Suppressor macrophage (primary cell): ENCODE measurements at places on chromosomes 1 and 21.

DNA sequence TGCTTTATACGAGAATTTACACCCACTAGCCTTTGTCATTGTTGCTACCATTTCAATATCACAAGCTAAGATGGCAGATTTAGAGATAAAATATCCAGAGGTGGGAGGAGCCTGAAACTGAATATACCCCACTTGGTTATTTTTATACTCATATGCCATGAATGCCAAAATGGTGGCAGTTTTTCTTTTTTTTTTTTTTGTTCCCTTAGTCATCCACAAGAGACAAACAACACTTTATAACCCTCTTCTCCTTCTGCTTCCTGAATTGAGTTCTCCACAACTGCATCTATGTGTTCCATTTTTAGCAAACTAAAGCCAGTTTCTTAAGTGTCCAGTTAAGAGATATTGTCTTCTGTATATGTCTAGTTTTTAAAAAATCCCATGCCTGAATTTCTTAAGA lies 558.4 kb downstream of the LMO4 start:
- DNase-seq: no peak

- DNase-seq: no peak
Measured at GRCh38 chr21:44649521-44650100, 3.4 kb downstream of the KRTAP10-11 start.

DNA sequence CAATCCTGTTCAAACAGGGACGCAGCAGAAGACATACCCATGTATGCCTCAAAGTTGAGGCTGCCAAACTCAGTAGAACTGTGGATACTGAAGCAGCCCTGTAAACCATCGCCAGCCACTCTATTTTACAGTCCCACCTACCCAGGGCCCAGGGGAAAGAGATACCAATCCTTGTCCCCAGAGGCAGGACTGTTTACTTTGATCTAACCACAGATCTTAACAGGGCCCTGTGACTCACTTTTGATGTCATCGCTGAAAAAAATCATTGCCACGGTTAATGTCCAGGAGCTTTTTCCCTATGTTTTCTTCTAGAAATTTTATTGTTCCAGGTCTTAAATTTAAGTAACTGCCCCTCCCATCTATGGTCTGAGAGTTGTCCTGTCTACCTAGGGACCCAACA lies 538.4 kb upstream of the NCAM2 start:
- DNase-seq: no peak

DNA sequence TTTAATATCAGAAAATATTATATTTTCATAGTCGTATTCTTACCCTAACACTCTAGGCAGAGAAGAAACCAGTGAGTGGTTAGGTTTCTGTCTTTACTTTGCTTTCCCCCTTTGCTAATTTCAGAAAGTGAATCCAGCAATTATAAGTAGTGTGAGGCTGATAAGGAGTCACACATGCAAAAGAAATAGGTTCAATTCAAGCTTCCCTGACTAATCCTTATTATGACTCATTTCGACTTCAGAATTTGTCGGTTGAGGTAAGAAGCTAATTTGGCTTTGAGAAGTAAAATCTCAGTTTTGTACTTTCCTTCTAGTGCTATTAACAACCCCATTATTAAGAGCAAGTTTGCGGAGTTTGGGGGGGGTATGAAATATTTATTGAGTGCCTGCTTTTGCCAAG lies 22.4 kb downstream of the ESRRG start:
- DNase-seq: no peak

DNA sequence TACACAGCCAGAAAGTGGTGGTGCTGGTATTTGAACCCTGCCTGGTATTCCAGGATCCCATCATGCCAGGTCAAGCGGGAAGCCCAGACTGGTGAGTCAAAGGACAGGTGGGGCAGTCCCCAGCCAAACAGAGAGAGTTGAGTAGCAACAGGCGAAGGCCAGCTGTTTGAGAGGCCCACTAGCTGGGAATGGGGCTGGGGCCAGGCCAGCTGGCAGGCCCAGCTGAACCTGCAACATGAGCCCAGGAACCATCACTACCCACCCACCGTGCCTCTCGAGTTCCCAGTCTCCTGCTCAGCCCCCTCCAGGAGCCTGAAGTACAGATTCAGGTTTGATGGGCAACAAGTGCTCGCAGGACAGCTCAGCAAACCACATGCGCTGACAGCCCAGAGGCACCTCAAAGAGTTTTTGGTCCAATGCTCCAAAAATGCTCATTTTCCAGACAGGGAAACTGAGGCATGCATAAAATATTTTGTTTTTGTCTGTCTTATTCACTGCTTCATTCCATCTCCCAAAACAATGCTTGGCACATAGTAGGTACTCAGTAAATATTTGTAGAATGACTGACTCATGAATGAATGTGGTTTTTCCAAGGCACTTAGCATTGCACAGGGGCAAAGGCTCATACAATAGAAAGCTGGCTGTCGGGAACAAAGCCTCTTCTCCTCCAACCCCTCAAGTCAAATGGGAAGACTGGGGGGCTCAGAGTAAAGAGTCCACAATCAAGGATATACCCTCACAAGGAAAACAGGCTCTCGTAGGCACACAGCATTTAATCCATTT lies 42.5 kb upstream of the CLIC4 start:
- no peak for DNase-seq

DNA sequence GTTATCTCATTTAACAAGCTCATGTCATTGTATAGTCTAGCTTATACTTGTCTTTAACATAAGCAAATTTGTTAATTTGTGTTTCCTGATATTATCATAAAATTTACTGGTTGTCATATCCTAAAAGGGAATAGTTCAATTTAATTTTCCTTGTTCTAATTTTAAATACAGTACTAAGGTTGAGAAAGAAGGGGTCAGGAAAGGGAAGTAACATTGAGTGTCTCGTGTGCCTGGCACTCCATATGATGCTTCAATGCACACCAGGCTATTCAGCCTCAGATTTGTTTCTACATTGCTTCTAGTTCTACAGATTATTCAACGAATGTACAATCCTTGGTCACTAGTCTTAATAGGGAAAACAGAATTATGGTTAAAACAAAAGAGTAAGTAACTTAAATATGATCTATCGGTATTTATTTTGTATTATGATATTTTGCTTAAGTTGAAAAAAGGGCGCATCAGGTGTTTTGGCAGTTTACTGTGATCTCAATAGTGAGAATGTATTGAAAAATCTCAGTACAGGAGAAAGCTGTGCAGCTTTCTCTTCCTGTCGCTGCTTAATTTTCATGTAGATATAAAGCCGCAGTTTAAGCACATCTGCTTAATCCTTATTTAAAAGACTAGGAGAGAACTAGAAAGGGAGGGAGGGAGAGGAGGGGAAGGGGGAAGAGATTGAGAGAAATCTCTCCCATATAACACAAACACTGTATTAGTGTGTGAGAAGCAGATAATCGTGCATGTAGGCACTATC lies 13.0 kb downstream of the PTPRC start:
- DNase-seq: peak; percentile 58

DNA sequence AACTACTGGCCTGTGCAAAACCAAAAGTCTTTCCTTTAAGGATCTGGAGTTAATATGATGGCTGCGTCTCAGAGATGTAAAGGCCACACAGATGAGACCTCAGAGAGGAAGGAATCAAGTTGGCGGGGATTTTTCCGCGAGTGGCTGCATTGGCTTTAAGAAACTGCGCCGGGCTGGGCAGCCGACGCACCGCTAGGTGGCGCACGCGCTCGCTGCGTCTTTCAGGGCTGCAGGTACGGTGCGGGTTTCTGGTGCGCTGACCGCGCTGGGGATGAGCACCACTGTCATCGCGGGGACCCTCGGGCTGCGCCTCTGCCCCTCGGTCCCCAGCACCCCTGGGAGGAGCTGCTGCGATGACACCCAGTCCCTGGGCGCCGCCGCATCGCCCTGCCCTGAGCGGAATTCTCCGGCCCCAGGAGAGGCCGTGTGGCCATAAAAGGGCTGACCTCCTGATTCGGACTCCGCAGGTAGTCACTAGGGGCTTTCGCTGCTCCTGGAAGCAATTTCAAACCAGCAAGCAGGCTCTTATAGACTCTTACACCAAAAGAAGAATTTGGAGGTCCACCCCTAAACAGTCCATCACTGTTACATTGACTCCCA lies 241.0 kb downstream of the KCNJ6 start:
- peak; percentile 71 for DNase-seq

- DNase-seq: no peak
Measured at GRCh38 chr1:200945111-200945510, 50.4 kb downstream of the INAVA start.

DNA sequence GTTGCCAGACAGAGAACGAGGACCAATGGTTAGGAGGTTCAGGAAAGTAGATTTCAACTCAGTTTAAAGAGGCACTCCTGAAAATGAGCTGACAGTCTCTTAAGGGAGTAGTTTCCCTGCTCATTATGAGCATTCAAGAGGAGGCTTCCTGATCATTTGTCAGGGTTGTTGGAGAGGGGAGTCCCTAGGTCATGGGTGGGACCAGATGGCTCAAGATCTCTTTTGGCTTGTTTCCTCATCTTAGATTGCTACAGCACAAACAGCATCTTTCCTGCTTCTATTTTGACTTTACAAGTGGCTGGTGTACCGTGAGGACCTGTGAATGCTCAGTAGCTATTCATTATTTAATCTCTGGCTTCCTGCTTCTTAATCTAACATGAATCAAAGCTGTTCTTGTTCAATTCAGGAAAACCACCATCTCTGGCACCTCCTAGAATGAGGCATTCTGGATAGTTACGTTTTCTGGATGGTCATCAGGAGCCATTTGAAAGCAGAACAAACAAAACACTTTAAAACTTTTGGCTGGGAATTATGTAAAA lies 47.6 kb downstream of the PEX14 start:
- DNase-seq: no peak

DNA sequence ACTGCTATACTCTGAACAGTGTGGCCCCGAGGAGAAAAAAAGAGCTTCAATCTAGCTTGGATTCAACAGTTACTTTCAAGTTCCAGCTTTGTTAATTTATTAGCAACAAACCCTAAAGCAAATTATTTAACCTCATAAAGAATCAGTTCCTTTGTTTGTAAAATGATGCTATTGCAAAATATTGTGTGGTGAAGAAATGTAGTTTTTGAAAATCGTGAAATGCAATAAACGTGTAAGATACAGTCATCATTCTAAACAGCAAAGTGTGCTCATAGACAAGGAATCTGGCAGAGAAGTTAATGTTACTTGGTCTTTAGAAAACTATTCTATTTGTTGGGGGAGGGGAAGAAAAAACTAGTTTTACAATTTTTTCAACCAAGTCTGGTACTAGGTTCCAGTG lies 297.6 kb upstream of the ADGRL4 start:
- DNase-seq: no peak

- no peak for DNase-seq
Measured at GRCh38 chr1:154778275-154778674, 91.8 kb downstream of the KCNN3 start.

DNA sequence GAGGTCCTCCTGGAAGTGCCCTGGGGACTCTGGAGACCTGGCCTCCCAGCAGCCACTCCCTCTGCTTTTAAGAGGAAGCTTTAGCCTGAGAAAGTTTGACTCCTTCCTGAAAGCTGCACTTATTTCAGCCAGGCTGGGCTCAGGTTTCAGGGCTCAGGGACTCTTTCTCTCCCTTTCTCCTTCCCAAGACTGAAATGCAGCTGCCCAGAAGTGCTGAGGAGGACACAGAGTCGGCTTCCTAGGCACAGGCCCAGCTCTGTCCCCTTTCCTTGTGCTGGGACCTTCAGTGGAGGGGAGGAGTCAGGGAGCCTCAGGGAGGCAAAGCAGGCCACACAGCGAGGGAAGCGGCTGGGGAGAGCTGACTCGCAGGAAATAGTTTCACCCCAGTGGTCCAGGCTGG lies 137.3 kb downstream of the NAV1 start:
- peak; percentile 57 for DNase-seq

DNA sequence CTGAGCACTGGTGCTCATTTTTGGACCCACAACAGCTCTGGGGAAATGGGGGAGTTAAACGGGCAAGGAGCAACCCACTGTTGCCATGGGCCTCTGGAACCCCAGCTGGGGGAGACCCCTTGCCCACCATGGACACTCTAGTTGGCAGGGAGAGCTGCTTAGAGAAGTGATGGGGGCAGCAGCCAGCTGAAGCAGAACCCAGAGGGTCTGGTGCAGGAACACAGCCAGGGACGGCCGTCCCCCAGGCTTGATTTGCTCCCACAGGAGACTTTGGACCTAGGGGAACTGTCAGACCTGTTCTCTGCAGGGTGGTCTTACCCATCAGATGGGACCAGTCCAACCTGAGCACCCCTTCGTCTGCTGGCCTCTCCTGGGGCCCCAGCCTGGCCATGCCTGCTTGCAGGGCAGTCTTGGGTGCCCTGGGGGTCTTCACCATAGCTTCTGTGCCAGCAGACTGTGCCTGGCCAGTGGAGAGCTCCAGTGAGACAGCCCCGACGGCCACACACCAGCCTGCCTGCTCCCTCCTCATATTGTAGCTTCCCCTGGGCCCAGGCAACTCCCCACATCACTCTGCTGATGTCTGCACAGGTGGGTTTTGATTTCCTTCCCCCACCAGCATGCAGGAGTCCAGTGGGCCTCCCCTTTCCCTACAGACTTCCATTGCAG lies 11.3 kb downstream of the SPATC1L start:
- DNase-seq: no peak

DNA sequence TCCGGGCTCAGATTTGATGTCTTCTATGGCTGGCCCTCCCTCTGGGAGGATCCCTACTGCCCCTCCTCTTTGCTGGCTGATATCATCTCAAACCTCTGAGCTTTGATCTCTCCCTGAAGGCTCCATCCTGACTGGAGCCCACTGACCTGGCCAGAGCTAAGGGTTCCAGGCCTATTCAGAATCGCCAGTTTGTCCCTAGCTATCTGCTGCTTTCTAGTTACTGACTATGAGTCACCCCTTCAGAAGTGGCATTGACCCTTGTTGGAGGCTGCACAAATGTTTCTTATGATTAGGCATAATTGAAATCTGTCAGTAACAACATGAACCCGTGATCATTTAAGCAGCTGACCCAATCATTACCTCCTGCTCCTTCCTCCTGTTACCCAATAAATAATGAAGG lies 87.1 kb downstream of the ABCA4 start:
- peak; percentile 17 for DNase-seq

- no peak for DNase-seq
Measured at GRCh38 chr1:90359994-90360393, 357.1 kb downstream of the BARHL2 start.

DNA sequence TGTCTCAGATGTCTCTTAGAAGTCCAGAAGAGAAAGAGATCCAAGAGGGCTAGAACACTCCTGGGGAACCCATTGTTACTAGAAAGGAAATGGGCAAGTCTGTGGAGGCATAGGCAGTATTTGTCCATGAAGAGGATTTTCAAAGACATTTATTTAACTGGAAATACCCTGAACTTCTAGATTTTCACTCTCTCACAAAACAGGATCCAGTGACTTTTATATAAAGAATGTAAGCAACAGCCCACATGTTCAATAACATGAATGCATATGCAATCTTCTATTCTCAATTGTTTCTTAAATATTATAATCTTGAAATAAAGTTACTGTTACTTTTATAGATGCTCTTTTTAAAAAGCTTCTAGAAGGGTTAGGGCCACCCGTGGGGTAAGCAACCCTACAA lies 53.4 kb downstream of the TBX15 start:
- no peak for DNase-seq
